ENCODE measurements at places on chromosomes 7 and 10. TPM values are rescaled to one million over a fixed set of nuclear protein-coding genes. Genes with fewer than 3 reads are reported as not detected.

Gene LRRD1
- not detected for total RNA-seq

- H3K27ac ChIP-seq, result no peak overlapping the region
- DNase-seq, result no peak
- no peak overlapping the region for H3K4me3 ChIP-seq
- H3K4me1 ChIP-seq, result no peaks in the 10 kb centered on the region
Measured at GRCh38 chr10:6539833-6540232, 40.2 kb downstream of the PRKCQ start.

DNA sequence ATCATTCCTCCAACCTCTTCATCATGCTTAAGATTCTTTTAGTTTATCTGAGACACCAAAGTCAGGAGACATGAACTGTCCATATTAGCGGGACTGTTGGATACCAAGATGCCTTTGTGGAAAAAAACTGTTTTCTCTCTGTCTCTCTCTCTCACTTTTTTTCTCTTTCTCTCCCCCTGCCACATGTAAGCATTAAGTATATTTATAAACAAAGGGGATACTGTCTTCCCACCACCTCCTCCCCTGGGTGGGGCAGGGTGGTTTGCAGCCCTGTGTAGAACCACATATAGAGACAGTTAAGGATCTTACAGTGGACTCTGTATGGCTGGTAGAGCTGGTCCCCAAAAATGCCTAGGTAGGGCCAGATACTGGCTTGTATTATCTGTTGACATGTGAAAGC is 101.3 kb downstream of the GLI3 start:
- H3K36me3 ChIP-seq, result no peaks in the 10 kb centered on the region
- no peaks in the 10 kb centered on the region for H3K27me3 ChIP-seq
- H3K4me1 ChIP-seq, result no peaks in the 10 kb centered on the region
- H3K27ac ChIP-seq, result no peak overlapping the region

- H3K27ac ChIP-seq, result no peak overlapping the region
- no peaks in the 10 kb centered on the region for H3K36me3 ChIP-seq
- no peak overlapping the region for H3K4me3 ChIP-seq
- H3K27me3 ChIP-seq, result no peaks in the 10 kb centered on the region
Measured at GRCh38 chr10:113666682-113667252, 2.9 kb upstream of the NRAP start.

All from stomach (tissue), 19 donors.